AML-193 (cell line): ENCODE measurements at places on chromosomes 6 and 20.

DNA sequence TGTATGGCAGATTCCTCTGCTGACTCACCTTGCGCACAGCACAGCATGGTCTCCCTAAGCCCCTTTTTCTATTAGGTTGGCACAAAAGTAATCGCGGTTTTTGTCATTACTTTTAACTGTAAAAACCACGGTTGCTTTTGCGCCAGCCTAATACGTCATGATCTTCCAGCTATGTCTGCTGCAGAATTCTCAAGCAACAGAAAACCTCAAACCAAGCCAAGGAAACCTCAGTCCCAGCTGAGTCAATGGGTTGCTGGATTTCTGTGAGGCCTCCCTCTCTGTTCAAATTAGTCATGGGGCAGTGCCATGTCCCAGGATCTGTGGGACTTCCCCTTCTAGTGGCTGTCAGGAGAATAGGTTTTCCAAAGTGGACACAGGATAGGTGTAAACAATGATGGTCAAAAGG is 15.7 kb upstream of the ENPP1 start:
- no peak for DNase-seq

GRCh38 chr6:11732036-11732631 is 46.5 kb downstream of the ADTRP start:
- peak; percentile 99 for DNase-seq

DNA sequence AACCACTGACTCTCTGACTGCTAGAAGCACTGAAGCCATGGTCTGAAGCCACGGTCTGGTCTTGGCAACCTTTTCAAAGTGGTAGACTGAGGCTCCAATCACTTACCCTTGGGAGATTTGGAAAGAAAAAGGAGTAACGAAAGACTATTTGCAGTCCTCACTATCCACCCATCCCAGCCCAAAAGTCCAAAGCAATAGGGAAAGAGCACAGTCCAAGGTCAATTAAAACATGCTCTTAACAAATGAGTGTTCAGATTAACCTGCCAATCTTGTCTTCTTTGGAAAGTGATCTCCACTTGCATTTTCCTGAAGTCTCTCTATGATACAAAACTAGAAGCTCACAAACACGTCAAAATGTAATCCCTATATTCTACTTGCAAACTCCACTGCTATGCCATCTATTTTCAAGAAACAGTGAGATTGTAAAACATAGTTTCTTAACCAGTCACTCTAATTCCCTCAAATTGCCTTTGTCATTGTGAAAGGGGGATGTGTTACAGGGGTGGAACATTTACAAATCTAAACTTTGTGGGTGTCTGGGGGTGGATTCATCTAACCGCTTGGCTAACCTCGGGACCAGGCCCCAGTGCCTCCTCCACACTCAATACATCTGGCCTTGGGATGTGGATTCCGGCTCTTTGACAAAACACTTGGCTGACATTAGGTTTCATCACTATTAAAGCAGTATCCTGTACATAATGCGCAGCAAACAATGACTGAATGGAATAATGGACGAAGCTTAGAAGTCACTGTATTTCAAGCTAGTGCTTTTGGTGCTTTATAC is 56.4 kb downstream of the B4GALT5 start:
- no peak for DNase-seq

DNA sequence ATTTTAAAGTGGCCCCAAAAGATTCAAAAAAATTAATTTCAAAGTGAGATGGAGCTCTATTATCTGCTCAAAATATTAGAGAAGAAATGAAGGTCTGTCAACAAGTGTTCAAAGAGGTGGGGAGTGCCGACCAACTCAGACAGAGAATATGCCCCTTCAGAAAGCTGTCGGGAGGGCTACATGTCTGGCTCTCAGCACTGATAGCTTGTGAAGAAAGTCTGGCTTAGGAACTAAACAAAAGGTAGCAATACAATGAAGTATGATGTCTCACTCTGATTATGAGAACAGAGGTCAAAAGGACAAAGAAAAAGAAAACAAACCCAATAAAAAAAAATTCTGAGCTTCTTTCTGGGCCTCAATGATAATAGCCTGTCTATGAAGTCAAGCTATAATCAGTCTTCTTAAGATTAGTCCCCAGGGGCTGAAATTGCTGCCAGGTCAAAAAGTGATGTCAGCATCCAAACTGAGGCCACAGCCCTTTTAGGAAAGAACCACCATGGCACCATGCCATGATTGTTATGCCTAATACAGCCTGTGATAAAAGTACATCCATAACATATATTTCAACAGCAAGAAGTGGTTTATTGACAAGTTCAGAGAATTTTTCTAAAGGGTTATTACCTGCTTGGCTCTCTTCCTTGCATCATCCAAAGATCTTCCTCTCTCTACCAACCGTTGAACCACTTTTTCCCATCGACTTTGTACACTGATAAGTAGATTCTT is 150.9 kb downstream of the DST start:
- DNase-seq: no peak

GRCh38 chr6:2545383-2546038 is 205.2 kb downstream of the MYLK4 start:
- no peak for DNase-seq
